Suppressor macrophage (primary cell): ENCODE measurements at places on chromosomes 16 and 17.

GRCh38 chr17:7843536-7844291, 9.7 kb downstream of the KDM6B start:
- peak; percentile 97 for DNase-seq

DNA sequence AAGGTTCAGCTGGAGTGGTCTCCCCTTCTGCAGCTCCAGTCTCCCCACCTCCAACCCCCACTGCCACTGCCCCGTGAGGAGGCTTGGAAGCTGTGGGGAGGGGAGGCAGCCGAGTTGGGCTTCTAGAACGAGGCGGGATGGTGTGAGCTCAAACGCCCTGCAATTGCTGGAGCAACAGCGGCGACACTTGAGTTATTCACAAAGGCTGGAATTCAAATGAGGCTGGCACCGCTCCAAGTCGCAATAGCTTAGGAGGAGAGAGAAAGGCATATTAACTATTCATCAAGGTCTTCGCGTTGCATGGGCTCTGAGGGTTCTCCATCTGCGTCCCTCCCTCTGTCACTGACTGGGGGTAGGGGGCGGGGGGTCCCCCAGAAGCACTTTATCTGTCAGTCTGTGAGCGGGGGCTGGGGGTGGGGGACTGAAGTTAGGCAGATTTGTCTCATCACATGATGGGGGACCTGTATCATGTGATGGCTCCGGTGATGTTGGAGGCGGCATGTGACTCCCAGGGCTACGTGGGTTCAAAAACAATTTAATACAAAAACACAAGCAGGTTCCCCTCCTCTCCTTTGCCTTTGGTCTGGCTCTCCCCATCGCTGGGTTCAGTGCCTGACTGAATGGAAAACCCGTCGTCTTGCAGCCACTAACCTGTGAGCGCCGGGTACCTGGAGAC, 70.5 kb downstream of the RBBP6 start:
- DNase-seq: peak; percentile 9

DNA sequence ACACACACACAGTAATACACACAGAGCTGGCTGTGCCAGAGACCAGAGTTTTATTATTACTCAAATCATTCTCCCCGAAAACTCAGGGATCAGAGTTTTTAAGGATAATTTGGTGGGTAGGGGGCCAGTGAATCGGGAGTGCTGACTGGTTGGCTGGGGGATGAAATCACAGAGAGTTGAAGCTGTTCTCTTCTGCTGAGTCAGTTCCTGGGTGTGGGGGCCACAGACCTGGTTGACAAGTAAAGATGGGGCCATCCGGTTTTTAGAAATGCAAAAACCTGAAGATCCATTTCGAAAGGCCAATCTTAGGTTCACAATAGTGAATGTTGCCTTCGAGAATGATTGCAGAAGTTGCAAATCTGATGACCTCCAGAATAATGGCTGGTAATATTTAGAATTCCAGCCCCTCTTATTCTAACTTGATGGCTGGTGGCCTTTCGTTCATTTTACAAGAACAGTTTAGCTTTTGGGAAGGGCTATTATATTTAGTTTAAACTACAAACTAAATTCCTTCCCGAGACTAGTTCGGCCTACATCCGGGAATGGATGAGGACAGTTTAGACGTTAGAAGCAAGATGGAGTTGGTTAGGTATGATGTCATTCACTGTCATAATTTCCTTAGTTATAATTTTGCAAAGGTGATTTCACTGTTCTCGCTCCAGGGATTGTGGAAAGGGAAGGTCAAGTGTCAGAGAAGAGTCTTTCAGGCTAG, 123.2 kb downstream of the KCNJ18 start:
- DNase-seq: no peak

DNA sequence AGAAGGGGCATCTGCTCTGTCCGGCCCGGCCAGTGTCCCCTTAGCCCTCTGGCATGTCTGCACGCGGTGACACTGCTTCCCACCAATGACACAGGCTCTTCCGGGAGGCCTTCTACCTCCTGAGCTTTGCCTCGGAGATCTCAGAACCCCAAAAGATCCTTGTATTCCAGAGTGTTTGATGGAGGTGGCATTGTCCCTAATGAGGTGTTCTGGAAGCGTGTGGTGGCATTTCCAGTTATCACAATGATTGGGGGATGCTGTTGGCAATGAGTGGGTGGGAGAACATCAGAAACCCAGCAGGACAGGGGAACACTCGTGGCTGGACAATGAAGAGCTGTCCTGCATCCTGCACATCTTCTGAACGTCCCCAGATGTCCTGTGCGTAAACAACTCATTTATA, 198.0 kb downstream of the XYLT1 start:
- no peak for DNase-seq

DNA sequence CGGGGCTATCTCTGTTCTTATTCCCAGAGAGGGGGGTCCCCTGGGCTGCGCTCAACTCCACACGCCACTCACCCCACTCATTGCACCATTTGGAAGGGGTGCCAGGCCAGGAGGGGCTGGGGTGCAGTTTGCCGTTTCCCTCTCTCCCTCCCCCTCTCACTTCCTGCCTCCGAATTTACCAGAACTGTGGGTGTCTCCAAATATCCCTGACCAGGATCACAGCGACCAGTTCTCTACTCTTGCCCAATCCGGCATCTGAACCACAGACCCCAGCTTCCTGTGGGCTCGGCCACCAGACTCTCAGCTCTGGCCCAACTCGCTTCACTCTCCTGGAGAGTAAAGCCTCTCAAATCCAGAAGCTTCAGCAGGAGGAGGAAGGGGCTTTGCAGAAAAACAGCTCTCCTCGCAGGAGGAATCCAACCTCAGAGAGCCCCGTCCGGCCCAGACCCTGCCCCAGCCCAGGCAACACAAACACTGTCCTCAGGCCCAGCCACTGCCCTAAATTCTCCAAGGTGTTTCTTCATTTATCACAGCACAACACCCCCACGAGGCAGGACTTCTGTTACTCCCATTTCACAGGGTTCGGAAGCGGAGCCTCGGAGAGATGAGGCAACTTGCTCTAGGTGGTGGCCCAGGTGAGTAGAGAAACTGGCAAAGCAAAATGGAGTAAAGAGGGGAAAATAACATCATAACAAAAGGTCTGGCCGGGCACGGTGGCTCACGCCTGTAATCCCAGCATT, 423 bp upstream of the ASGR2 start:
- peak; percentile 63 for DNase-seq

DNA sequence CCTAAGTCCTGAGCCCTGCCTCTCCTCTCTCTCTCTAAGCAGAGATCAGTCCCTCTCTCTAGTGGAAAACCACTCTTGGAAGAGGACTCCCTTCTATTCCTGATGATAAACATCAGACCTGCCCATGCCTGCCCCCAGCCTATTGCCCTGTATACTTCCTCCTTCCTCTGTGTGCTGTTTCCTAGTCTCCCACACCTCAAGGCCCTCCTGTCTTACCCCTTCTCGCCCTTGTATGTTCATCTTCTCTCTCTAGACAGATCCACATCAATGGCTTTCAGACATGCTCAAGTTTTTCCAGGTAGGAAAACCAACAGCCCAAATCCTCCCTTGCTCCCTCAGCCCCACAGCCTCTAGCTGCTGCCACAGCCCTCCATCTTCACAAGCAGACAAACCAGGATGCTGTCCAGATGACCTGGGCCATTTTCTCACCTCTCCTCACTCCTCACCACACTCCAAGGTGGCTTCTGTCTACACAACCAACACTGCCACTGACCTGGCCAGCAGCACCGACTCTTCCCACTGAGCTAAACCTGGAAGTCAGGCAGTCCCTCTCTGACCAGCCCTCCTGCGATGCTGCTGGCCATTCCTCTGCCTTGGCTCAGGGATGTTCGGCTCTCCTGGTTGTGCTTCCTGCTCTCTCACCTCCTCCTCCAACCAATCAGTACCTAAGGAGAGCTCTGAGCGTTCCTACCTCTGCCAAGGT, 36.3 kb downstream of the MARF1 start:
- DNase-seq: no peak

GRCh38 chr17:7562208-7562605, 488 bp downstream of the SENP3 start:
- no peak for DNase-seq

DNA sequence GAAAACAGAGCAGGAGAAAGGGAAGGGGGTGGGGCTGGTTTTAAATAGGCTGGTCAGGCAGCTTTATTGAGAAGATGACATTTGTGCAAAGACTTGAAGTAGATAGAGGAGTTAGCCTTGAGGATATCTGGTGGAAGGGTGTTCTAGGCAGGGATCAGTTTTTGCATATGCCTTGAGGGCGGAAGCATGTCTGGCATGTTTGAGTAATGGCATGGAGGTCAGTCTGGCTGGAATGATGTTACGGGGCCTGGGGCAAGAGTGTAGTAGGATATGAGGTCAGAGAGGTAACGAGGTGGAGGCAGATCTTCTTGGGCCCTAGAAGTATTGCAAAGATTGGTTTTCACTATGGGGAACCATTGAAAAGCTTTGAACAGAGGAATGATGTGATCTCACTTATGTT, 4.8 kb downstream of the RABEP1 start:
- no peak for DNase-seq

GRCh38 chr17:42704837-42705494, 22.6 kb downstream of the CNTNAP1 start:
- no peak for DNase-seq

DNA sequence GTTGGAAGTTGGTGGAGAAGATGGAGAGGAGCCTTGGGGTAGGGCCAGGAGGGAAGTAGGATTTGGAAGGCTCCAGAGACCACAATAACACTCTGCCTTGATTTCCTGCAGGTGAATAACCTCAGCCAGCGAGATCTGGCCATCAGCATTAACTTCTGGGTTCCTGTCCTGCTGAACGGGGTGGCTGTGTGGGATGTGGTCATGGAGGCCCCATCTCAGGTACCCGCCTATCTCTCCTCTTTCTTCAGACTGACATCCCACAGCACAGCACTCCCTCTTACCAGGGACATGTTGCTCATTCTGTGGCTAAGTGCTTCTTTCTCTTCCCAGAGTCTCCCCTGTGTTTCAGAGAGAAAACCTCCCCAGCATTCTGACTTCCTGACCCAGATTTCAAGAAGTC, 4.9 kb downstream of the COX6A2 start:
- no peak for DNase-seq
